ENCODE measurements at places on chromosomes 6 and 20.

GRCh38 chr6:156017838-156018237, 562.2 kb upstream of the NOX3 start:
- DNase-seq: no peak

- DNase-seq: no peak
Observed at GRCh38 chr6:7207720-7208119, 100.0 kb downstream of the RREB1 start.

DNA sequence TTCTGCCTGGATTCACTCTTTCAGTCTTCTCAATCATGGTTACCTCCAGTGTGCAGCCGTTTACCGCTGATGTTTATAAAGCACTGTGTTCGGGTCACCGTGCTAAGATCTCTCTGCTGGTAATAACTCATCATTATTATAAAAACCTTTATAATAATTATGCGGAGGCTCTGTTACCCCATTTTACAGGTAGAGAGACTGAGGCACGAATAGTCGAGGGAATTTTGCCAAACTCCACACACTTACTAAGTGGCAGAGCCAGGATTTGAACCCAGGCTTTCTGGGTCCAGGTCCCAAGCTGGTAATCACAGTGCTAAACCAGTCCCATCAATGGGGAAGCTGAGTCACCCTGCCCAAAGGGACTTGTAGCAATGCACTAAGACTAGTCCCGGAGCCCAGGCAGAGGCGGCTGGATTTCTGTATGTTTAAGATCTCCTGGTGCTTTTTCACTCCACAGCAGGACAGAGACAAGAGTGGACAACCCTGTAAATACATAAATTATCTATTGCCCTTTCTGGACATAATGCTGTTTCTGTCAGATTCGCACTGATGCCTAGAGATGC, 48.1 kb downstream of the SYNJ2 start:
- DNase-seq: no peak

DNA sequence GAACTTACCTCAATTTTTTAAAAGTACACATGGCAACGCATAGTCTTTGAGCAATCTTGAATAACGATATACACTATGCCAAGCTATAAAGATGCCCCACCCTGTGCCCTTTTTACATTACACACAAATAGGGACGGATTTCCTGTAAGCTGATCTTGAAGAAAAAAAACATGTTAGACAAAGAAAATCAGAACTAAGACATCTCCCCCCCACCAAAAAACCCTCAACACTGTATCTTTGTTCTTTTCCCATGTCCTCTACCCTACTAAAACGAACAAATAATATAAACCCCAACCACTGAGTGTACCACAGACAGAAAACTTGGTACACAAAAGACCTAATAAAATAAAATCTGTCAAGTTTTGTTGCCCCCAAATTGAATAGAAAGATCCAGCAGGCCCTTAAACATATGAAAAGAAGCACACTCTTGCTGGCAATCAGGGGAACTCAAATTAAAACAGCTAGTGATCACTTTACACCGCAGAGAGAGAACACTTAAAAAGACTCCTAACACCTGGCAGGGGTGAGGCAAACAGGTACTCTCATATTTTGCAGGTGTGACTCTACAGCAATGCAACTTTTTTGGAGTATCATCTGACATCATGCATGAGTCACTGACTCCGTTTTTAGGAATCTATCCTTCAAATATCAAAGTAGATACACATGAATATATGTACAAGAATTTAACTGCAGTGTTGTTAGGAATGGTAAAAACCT, 29.6 kb downstream of the BACH2 start:
- DNase-seq: no peak

DNA sequence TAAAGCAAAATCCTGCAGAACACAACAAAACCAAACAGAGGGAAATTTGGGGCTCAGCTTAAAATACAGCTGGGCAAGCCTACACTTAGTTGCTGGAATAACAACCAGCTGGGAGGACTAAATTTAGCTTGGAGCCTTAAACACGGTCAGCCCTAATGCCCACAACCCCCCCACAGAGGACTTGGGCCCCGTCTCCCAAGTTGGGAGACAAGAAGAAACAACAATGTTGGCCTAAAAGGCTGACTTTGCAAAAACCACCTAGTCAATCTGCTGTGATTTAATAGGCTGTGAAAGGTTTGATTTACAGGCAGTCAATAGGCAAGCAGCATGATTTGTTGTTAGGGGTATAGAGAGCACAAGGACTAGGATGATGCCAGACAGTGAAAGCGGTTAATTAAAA, 40.3 kb upstream of the ARMC2 start:
- DNase-seq: no peak

DNA sequence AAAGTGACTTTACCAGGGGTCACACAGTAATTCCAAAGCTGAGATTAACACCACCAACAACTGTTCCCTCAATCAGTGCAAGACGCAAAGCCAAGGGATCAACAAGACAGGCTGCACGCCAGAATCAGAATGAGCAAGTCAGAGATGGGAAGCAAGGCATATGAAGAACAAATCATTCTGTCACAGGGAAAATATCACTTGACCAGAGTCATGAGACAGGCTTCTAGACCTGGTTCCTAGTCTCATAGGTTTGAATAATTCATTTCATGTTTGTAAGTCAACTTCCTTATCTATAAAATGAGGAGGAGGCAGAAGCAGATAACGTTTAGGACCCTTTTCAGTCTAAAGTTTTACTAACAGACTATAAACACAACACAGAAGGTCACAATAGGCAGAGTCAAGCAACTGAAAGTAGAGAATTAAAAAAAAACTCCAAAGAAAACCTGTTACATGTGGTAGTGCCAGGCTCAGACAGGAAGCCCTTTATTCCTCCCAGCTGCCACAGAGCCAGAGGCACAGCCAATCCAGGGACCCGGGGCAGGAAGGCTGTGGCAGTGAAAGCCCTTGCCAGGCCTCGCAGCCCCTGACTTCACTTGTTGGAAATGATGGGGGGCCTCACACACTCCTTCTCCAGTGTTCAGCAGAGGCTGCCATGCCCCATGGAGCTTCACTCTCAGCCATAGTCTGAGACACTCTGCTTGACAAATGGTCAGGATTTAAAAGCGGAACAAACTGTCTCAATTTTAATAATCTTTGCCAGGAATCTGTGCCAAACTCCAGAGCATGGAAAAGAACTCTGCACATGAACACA, 29.2 kb upstream of the DST start:
- no peak for DNase-seq

GRCh38 chr6:113172531-113172966, 684.6 kb upstream of the MARCKS start:
- no peak for DNase-seq

DNA sequence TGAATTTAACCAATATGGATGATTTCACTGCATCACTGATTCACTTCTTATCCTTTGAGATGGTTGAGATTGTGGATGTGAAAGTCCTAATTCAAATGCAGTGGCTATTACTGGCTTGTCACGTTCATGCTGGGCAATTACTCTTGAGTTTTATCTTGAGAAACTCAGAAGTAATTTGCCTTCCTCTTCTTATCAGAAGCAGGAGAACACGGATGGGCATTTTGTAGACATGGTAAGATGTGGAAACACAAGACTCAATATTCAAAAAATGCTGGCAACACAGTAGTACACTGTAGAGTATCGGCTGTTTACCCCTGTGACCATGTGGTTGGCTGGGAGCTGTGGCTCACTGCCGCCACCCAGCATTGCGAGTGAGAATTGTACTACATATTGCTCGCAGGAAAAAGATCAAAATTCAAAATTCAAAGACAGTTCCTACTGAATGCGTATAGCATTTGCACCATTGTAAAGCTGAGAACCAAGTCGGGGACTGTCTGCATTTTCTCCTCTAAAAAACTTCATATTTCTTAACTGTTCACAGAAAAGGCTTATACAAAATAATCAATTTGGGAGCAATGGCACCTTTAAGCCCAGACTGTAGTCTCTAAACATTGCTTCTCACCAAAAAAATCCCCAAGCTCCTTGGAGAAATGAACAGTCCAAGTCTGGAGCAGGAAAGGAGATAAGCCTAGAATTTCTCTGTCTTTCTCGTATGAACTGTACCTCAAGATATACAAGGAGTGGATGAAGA, 61.9 kb upstream of the ELOVL5 start:
- peak; percentile 58 for DNase-seq

- DNase-seq: no peak
Observed at GRCh38 chr20:48703107-48703506, 124.7 kb downstream of the PREX1 start.

DNA sequence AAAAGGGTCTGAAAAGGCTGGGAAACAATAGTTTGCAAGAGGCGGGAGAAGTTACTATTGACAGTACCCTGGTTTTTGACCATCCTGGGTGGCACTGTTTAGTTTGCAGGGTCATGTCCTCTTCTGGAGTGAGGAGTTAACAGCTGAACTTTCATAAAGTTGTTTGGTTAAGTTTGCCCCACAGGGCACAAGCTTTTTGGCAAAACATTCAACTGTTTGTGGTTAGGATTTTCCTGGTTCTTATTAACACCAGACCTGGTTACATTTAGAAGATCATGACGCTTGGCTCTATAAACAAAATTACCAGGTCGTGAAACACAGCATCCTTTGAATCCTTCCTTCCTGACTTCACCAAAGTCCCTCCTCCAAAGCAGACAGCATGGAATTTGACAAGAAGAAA, 106.1 kb downstream of the RIN2 start:
- DNase-seq: no peak

- DNase-seq: no peak
Observed at GRCh38 chr6:12544821-12545565, 171.6 kb upstream of the PHACTR1 start.

GRCh38 chr20:56440346-56441007, 27.9 kb upstream of the RTF2 start:
- peak; percentile 64 for DNase-seq

- no peak for DNase-seq
Observed at GRCh38 chr20:47248448-47248966, 108.0 kb downstream of the ZMYND8 start.

DNA sequence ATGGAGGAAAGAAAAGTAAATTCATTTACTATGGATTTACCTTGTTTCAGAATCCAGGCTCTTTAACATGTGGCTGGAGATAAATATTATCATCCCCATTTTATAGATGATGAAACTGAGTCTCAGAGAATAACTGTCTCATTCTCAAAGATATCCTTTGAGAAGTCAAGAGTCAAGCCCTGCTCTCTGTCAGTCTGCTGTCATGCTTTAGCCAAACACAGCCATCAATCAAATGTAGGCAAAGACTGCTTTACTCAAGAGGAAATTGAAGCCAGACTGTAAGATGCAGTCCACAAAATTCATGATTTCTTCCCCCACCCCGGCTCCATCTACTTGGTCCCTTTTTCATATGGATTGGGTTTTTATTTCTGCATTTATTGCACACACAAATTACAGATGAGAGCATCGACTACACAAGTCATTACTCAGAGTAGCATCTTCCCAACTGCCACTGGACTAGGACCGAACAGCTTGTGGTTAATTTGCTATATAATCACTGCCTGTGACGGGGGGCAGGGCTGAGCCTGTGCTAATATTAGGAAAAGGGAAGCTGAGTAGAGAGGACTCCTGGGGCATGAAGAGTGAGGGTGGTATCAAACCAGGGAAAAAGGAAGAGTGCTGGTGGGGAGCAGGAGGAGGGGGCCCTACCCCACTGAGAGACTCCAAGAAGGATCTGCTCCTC, 102.7 kb upstream of the TOP1 start:
- DNase-seq: no peak

DNA sequence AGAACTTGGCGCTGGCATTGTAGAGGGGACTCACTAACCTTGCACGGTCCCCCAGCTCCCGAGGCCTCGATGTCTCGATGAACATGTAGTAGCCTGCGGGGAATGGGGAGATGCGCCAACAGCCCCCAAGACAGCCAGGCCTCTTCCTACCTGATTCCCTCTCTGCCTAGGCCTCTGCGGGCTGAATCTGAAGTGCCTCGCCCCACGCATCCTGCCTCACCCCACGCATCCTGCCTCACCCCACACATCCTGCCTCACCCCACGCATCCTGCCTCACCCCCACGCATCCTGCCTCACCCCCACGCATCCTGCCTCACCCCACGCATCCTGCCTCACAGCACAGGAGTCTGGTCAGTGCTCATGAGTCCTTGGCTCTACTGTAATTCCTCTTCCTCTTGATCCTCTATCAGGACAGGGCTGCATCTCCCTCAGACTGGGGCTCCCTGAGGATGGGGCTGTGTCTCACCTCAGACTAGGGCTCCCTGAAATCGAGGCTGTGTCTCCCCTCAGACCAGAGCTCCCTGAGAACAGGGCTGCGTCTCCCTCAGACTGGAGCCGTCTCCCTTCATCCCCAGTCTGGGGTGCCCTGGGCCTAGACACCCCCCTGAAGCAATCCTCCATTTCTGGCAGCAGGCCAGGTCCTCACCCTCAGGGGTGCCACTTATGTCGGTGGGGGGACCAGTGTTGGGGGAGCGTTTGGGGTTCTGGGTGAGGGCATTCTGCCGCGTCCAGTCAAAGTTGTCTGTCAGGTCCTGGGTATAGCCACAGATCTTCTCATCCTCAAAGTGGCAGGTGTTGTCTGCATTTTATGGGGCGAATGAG, 53.6 kb downstream of the MDGA1 start:
- DNase-seq: no peak

DNA sequence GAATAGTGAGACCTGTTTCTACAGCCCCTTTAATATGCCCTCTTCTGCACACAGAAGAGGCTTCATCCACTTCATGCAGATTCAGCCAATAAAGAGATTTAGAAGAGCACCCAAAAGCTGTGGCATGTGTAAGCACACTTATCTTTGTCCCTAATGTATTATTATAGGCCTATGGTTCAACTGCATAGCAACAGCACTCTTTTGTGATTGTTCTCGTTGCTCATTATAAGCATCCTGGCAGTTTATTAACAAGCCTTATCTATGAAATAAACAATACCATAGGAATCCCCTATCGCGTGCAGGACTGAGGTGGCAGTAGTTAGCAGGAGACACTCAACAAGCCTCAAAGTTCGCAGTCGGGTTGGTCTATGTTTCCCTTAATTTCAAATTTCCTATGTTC, 138.5 kb upstream of the BEND6 start:
- no peak for DNase-seq

GRCh38 chr6:1832844-1833787, 223.4 kb downstream of the FOXC1 start:
- DNase-seq: no peak

DNA sequence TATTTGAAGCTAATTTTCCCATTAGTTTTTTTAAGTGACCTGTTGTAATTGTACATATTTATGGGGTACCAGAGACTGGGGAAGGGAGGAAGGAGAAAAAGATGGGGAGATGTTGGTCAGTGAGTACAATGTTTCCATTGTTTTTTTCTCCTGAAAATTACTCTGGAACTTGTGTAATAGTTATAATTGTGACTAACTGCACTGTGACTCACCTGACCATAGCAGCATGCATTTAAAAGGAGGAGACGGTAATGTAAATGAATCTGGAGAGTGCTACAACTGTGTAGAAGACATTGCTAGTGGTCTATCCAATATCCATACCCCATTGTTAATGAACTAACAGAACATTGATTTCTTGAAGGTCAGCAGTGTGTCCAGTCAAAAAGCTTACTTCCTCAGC, 133.4 kb downstream of the RFPL4B start:
- no peak for DNase-seq

DNA sequence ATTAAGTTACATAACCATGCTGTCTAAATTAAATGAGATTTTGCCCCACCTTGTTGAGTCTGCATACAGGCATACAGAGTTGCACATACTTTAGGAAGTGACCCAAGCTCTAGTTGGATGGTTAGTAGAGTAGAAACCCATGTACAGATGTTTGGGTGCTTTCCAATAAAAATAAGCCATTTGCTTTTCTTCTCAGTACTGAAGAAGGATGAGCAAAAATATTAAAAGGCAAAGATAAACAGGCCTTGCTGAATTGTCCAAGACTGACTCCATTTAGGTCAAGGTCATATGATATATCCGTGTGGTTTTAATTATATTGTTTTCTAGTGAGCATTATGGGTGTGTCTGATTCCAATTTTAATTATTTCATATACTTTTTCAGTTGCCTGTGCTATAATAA, 589.4 kb downstream of the RFPL4B start:
- no peak for DNase-seq

GRCh38 chr6:107699254-107699653, 124.9 kb downstream of the SCML4 start:
- DNase-seq: no peak
